ENCODE measurements at places on chromosomes 5 and 9.

- DNase-seq: no peak
These were observed 627.1 kb upstream of the WWC1 start for GRCh38 chr5:167664222-167664804.

- DNase-seq: no peak
These were observed 165.2 kb downstream of the ADAMTS12 start for GRCh38 chr5:33726422-33727165.

DNA sequence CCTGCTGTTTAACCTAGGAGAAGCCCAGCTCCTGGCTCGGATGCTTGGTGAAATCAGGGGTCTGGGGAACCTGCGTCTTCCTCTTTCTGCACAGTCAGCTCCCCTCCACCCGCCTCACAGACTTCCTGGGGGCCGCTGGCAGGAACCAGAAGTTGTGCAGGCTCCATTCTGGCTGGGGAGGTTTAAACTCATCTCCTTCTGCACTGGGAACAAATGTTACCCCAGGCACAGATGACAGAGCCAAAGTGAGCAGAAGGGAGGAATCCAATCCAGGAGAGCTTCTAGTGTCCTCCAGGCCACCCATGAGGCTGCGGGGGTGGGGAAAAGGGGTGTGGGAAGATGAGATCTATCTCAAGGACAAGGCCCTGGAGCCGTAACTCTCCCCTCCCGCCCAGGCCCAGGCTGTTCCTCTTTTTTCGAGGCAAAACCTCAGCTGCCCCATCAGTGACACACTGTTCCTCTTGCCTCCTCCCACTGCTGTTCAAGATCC, 31.2 kb downstream of the KCNMB1 start:
- no peak for DNase-seq

- DNase-seq: no peak
These were observed 674 bp downstream of the TSPAN17 start for GRCh38 chr5:176647843-176648473.

DNA sequence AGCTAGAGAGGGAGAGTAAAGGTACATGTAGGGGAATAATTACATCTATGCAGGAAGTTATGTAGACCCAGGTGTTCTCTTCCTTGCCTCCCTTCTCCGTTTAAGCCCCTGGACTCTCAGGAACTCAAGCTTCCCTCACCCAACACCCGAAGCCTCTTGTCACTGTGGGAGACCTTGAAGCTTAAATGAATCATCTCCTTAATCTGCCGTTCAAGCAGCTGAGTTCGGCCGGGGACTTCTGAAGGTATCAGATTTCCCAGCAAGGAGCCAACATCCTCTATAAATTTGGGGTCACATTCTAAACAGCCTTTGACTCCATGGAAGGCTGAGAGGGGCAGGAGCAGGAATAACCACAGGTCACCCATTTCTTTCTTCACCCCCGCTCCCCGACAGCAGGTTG, 412 bp downstream of the IZUMO3 start:
- DNase-seq: no peak

GRCh38 chr5:56075361-56075760, 80.6 kb upstream of the IL6ST start:
- peak; percentile 27 for DNase-seq

DNA sequence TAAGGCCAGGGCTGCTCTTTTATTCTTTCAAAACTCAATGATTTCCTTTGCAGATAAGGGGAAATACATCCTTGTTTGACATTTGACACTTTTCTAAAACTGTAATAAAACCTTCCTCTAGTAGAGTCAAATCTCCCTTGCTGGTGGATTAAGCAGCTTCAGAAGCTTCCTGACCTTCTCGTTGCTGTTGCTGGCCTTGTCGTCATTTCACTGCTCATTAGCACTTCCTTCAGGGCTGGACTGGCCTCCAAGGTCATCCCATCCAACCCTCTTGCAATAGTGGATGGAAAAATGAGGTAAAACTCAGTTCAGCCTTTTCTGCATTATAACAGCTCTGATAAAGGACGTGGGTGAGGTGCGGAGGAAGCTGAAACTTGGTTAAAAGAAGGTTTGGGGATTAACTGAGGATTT, 1.1 kb upstream of the ADAMTSL1 start:
- DNase-seq: no peak

- peak; percentile 59 for DNase-seq
These were observed 429.5 kb downstream of the DTWD2 start for GRCh38 chr5:118558871-118559270.

GRCh38 chr9:71758277-71758676, 10.0 kb downstream of the CEMIP2 start:
- DNase-seq: no peak

GRCh38 chr9:3824581-3824980, 298.8 kb upstream of the RFX3 start:
- no peak for DNase-seq

DNA sequence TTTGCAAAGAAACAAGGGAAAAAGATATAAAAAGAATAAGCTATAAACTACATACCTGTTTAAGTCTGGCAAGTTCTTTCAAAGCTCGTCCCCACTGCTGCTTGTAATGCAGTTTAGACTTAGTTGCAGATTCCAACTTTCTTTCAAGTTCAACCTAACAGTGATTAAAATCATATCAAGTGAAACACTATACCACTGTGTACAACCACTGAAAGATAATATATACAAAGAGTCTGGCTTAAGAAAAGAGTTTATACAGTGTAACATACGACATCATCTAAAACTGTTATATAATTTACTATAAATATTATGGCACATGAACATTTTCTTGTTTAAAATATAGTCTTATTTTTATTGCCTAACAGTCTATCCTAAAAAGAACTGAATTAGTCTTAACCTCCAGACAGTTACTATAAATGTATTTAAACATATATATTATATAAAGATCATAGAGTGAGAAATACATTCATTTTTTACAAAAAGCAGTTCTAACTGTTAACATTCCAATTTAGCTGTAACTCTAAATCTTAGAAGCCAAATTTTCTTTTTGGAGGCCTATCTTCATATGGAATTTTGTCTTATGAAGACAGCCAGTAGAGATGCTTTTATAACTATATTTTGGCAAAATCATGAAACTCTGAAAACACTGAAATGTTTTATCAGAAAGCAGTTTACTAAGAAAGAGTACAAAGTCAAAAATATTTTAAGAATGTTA, 58.6 kb downstream of the CEP120 start:
- no peak for DNase-seq

GRCh38 chr5:1960595-1961303, 78.0 kb upstream of the IRX4 start:
- DNase-seq: no peak
